Spinal cord (tissue), 10 donors: ENCODE measurements at places on chromosomes 7 and 10. TPM values are rescaled to one million over a fixed set of nuclear protein-coding genes. Genes with fewer than 3 reads are reported as not detected.

DNA sequence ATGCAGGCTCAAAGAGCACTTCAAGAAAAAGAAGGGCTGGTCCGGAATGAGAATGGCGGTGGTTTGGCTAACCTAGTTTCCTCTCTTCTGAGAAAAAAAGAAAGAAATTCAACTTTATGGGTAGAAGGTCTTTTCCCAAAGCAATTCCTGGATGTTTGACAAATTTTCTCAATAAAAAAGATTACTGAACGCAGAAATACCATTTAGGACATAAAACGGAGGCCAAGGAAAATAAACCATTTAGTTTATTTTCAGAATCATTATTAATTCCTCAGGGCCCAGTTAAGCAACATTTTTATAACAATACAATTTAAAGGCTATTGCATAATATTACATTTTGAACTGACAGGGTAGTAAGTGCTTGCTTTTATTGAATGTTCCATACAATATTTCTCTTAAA, 284.6 kb upstream of the ANKRD30A start:
- no peak for DNase-seq

DNA sequence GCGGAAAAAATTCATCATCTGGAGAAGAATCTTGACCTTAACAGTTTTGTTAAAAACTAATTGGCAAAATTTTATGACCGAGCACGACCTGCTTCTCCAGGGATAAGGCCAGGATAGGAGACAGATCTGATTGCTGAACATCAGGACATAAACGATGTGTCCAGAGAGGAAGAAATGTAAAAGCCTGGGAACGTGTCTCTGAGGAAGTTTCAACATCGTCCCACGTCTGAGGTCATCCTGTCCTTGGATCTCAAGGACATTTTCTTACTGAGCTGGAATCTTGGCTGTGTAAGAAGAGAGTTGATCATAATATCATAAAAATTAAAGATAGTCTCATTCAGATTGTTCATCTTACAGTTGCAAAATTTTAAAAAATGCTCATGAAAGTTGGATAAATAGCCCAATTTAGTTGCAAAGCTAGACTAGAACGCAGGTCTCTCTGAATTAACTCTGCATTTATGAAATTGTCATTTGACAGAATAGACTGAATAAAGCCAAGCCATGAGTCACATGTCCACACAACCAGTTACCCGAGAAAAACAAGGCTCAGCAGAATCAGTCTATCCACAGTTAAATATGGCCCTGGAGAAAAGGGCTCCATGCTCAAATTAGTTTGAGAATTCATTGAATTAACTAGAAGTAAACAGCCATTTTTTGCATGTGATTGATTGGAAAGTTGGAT, 120.0 kb upstream of the EGFR start:
- DNase-seq, result no peak

- DNase-seq, result no peak
Observed at GRCh38 chr10:97378933-97379921, 21.9 kb downstream of the RRP12 start.

GRCh38 chr10:26436848-26437247, 1.3 kb upstream of the APBB1IP start:
- no peak for DNase-seq

- DNase-seq, result no peak
Observed at GRCh38 chr7:121510858-121511482, 114.9 kb upstream of the FAM3C start.

GRCh38 chr10:126196281-126196680, 192.0 kb downstream of the ADAM12 start:
- DNase-seq, result no peak

Gene BLOC1S2
- 96.2 TPM for polyA plus RNA-seq

Gene ITGA8
- polyA plus RNA-seq, result 4.7 TPM

Gene PSD
- polyA plus RNA-seq, result 132 TPM

Gene SUN3
- 1.4 TPM for polyA plus RNA-seq

Gene GPR158
- polyA plus RNA-seq, result 10.0 TPM

Gene PSMC2
- 105 TPM for polyA plus RNA-seq
